ENCODE measurements at places on chromosomes 12 and 14.

- no peak for DNase-seq
Observed at GRCh38 chr14:90643982-90644670, 172.1 kb downstream of the TTC7B start.

GRCh38 chr14:55097881-55098560 is 31.0 kb upstream of the LGALS3 start:
- DNase-seq: no peak

DNA sequence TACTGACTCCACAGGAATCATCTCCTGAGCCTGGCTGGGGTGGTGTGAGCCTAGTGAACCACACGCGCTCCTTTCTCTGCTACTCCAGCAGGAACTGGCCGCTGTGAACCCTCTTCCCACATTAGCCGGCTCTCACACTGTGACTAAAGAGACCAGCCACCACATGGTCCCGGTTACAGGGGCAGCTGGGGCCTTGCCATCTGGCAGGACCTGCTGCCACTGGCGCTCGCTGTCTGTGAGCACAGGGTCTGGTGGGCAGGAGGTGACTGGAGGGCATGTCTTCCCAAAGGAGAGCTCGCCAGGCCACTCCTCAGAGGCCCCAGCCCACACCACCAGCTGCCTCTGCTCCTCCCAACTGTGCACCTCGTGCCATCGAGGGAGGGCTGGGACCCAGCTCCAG is 99.3 kb downstream of the SINHCAF start:
- DNase-seq: no peak

DNA sequence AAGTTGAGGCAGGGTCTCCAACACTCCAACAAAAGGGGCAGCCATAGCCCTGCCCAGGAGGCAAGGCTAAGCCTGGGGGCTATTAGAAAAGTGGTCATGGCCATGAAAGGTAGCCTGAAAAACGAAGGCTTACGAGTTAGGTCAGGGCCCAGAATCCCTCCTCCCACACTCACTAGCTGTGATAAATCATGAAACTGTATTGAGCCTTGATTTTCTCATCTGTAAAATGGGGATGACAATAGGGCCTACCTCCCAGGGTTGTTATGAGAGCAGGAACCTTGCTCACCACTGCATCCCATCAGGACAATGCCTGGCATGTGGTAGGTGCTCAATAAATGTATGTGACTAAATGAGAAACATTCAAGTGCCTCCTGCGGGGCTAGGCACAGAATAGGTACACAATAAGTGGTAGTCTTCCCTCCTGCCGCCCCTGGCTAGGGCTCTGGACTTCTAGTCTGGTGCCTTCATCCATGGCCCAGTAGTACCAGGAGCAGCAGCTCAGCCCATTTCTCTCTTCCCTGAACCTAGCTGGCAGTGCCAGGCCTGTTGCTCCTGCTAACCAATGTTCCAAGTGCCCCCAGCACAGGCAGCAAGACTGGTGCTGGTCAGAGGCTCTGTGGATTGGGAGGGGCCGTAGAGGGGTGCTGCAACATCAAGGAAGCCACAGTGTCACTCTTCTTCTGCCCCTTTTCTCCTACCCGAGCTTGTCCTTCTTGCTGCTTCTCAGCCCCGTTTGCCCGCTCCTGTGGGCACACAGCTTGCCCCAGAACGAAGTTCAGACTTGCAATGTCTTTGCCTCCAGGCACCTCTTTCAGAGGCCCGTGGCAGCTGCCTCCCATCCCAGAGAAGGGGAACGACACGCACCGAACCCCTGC is 7.8 kb downstream of the PGF start:
- DNase-seq: no peak

GRCh38 chr14:54086767-54087166 is 130.1 kb upstream of the BMP4 start:
- DNase-seq: no peak

DNA sequence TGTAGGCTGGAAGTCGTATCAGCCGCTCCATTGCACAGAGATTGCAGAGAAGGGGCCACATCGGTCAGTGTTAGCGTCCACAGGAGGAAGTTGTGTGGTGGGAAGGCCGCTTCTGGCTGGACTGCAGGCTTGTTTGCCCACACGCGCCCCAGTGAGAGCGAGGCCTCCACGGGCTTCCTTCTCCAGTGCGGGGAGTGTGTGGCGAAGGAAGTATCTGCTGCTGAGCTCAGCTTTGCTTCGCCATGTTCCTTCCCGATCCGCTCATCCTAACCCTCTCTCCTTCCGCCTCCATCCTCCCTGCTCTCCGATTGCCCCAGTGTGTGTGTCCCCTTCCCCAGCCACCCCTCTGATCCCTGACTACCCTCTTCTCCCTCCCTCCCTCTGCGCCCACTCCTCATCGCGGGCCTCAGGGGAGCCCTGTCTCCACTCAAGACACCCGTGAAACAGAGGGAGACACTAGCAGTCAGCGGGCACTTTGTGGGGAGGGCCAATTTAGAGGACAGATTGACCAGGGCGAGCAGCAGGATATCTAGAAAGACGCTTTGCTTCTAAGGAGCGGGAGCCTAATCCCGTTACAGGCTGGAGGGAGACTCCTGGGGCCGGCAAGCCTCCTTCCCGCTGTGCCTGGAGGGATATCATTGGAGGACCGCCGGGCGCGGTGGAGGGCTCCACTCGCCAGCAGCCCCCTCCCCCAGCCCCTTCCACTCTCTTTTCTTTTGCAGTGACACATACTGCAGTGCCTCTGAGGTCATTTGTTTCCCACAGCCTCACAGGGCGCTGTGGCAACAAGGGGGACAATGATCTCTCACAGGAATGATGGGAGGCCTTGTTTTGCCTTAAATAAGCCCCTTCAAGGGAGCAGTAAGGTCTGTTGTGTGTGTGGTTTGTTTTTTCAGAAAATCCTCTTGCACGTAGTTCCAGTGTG is 428.8 kb downstream of the ZFP36L1 start:
- no peak for DNase-seq

DNA sequence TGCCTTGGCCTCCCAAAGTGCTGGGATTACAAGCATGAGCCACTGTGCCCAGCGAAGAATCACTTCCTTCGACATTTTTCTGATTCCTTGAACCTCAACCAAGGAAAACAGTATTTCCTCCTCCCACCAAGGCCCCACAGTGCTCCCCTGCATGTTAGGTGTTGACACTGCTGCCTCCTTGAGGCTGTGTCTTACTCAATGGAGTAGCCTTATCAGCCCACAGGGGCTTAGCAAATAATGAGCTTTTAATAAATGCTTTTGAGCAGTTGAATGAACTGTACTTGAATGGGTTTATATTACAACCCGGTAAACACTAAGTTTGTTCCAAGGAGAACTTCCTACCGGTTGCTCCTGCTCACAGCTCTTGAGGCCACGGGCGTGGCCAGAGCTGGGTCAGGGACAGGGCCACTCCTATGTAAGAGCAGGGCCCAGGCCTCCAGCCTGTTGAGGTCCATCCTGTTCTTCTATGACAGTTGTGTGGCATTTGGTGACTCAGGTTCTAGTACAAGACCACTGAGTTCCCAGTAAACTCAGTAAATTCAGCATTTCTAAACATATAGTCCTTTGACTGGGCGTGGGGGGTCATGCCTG is 36.8 kb upstream of the TUBA1A start:
- DNase-seq: no peak

- no peak for DNase-seq
Observed at GRCh38 chr12:103524238-103524875, 28.6 kb upstream of the C12orf42 start.

DNA sequence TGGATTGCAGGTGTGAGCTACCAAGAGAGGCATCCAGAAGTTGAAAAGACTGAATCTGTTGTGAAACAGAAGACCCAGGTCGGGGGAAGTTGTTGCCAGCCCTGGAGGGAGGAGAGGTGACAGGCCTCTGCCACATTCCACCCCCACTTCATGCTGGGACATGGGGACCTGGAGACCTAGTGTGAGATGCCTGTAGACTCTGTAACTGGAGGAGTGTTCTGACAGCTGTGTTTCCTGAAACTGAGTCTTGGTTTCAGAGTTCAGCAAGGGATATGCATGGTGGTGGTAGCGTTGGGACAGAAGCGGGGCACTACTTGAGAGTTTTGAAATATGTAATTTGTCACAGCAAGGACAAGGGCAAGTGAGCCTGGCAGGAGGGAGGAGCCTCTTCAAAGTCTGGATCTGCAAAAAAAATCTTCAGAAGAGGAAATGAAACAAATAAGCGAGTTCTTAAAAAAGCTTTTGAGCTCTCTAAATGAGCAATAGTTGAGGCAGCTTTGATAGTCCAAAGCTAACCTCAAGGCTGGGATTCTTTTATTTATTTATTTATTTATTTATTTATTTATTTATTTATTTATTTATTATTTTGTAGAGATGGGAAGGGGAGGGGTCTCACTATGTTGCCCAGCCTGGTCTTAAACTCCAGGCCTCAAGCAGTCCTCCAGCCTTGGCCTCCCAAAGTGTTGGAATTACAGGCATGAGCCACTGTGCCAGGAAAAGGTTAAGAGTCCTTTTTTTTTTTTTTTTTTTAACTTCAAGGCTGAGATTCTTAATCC is 58.9 kb upstream of the EEA1 start:
- no peak for DNase-seq

DNA sequence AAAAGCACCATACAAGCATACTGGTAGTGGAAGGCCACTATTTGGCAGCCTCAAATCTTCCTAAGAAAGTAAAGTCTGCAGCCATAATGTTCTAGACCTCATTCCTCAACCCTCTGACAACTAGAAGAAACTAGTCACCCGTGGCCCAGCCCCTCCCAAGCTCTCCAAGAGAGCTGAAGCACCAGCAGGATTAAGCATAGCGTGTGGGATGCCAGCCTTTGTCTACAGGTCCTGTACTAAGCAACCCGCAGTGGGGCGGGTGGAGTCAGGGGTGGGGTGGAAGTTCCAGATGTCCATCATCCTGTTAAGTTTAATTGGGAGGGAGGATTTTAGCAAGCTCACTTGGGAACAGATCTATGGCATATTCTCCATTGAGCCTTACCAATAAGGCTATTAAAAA is 14.2 kb downstream of the SLC11A2 start:
- no peak for DNase-seq

DNA sequence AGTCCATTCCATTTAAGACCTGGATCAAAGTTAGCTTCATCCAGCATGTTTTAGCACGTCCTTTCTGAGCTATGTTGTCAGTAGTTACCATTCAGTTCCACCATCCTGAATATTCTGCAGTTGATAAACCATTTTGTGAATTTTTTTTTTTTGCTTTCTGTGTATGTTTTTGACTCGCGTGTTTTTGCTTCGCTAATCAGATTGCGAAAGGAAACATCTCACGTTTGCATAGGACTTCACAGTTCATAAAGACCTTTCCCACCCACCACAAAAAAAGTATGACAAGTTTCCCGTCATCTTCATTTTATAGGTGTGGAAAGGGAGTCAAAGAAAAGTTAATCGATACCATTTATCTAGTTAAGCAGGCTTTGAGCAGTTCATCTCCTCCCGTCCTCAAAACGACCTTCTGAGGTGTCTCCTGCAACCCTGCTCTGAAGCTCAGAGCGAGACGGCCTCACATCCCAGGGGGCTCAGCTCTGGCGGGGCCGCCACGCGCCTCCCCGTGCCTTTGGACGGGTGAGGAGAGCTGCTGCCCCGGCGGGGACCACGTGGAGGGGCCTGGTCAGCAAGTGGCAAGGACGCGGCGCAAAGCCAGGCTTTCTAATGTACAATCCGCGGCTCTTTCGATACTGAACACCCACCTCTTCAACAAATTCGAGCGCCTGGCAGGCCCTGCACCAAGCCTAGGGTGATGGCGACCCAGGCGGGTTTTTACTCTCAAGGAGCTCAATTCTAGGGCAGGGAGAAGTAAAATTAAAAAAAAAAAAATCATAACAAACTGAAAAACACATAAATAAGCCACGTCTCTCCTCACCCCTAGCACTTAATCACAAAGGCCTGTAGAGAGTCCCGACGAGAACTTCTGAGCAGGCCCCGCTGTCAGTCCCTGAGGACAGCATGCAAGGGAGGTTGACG is 988 bp upstream of the TMEM263 start:
- DNase-seq: no peak

GRCh38 chr14:21309956-21310355 is 30.1 kb downstream of the RPGRIP1 start:
- DNase-seq: no peak

GRCh38 chr14:69171569-69171968 is 18.6 kb upstream of the DCAF5 start:
- no peak for DNase-seq

DNA sequence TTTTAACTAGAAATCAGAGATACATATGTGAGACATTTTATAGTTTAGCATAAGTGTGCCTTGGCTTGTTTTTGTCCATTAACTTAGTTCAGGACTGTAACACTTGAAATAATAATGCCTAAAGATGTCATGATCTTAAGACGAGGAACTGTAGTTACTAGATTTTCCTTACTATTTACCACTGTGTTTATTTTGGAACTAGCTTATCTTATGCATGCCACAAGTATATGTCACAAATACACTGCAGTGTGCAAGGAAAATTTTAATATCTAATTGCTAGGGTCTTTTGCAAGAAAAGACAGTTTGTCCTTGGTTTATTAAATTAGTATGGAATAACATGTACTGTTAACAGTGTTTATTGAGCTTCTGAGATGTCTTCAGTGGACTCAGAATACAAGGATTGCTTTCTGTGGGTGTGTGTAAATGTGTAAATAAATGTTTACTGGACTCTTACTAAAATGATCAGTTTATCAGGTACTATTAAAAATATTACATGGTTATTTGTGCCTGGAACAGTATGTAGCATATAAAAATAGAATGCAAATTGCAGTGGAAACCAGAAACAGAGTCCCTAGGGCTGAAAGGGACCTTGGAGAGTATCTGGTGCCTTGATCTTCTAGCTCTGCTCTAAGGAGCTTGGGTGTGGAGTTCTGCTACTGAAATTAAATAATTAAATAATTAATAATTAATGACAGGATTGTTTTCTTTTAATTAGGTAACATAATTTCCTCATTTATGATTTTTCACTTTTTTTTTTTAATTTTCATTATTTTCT is 58.1 kb downstream of the FGD4 start:
- DNase-seq: no peak

DNA sequence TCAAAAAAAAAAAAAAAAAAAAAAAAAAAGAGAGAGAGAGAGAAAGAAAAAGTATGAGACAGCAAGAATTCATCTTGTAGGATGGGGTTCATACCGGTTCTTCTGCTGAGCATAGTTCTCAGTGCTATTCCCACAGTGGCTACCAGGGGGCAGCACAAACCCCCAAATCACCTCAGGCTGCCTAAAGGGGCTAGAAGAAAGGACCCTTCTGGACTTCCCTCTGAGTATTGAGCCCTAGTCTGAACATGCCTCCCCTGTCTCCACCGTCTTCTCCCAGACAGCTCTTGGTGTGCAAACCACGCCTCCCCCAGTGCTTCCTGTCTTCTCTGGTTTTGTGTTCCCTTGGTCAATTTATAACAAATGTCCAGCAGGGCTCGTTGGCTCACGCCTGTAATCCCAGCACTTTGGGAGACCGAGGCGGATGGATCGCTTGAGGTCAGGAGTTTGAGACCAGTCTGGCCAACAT is 31.3 kb upstream of the SMUG1 start:
- peak; percentile 42 for DNase-seq

DNA sequence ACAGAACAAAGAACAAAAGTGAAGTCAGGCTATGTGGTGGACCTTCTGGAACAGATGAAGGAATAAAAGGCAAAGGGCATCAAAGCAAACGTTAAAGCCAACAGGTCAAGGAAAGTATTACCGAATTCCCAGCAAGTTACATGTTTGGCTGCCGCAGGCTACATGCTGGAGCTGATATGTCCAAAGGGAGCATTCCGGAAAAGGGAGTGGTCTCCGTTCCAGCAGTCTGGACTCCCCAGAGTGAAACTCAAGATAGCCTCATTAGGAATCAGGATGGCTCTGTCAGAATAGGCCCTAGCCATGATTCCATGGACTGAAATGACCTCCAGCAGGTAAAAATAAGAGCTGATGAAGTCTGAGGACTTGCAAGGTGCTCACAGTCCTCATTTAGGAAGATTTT is 379.8 kb upstream of the PRICKLE1 start:
- DNase-seq: no peak

Data from stimulated activated CD4-positive, alpha-beta T cell treated with anti-CD3 and anti-CD28 coated beads, Interleukin-1b, Interleukin-23, amount 100 ng/mL, for 1 hour (primary cell).